ENCODE measurements at places on chromosomes 3 and 15. TPM values are rescaled to one million over a fixed set of nuclear protein-coding genes. Genes with fewer than 3 reads are reported as not detected.

The SYNM gene
- 33.6 TPM for total RNA-seq

The GOLGA6L7 gene
- not detected for total RNA-seq

The ACP3 gene
- not detected for total RNA-seq

The MAP2K1 gene
- 108 TPM for total RNA-seq

The LYZL4 gene
- not detected for total RNA-seq

The CPNE9 gene
- 0.15 TPM for total RNA-seq

The NECTIN3 gene
- total RNA-seq, result 22.3 TPM

The SAMD7 gene
- not detected for total RNA-seq

The PARP15 gene
- total RNA-seq, result not detected

The TMOD3 gene
- total RNA-seq, result 64.9 TPM

The FANCD2OS gene
- total RNA-seq, result not detected

The CIP2A gene
- total RNA-seq, result 15.0 TPM

All from A549 treated with GW870086 at 1 μM for 4 hours (cell line).